ENCODE measurements at places on chromosomes 7 and 10.

DNA sequence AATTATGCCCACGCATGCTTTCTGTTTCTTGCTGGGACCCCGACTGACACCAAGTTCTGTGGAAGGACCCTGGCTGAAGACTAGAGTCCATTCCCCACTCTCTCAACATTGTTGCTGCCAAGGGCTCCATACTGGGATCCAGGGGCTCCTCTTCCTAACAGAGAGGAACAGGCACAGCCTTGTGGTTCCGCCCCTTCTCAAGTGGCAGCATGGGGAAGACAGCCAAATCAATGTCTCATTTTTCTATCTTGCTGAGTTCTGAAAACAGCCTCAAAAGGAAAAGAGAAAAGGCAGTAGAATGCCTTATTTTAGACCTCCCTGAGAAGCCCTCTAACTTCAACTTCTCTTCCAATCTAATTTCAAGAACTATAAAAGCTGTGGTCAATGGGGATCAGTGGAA, 23.7 kb upstream of the LAMB1 start:
- H3K4me3 ChIP-seq, result no peak overlapping the region
- no peak for DNase-seq
- H3K27ac ChIP-seq, result no peak overlapping the region
- no peaks in the 10 kb centered on the region for H3K4me1 ChIP-seq

DNA sequence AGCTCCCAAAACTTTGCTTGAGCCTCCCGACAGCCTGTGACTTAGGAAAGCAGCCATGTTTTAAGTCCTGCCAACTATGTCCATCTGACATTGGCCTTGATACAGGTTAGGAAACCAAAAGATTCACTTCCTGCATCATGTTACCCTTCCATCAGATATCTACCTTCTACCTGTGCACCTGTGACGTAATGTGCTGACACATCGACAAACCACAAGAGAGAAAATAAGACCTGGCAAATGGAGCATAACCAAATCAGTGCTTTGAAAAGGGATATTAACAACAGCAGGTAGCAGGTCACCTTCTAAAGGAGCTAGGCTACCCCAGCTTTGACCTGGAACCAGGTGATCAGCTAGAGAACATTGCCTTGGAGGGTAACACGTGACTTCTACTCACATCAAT, 14.8 kb upstream of the PRR15 start:
- H3K4me3 ChIP-seq, result no peak overlapping the region
- H3K27ac ChIP-seq, result no peak overlapping the region
- no peak for DNase-seq
- no peaks in the 10 kb centered on the region for H3K36me3 ChIP-seq

DNA sequence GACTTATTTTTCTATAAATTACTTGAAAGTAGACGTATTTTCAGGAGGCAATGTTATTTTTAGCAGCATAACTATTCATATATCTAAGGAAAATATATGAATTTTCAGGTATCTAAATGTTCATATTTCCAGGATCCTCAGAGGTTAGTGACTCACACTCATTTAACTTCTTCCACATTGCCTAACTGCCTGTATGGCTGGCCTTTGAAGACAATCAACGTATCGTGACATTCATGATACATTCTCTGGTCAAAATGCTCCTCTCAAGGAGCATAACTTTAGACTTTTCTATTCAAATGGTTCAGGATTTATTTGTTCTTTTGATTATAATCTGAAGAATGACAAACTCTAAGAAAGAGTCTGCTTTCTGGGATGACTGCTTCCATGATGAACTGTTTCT, 89.3 kb downstream of the SEMA3C start:
- no peaks in the 10 kb centered on the region for H3K4me1 ChIP-seq
- DNase-seq, result no peak
- no peaks in the 10 kb centered on the region for H3K36me3 ChIP-seq

- H3K27me3 ChIP-seq, result peaks cover 4% of the 10 kb centered on the region
- H3K36me3 ChIP-seq, result no peaks in the 10 kb centered on the region
- no peak for DNase-seq
Observed at GRCh38 chr7:103712991-103713778, 267.2 kb upstream of the SLC26A5 start.

- no peaks in the 10 kb centered on the region for H3K27me3 ChIP-seq
- H3K4me1 ChIP-seq, result peaks cover 92% of the 10 kb centered on the region
- H3K4me3 ChIP-seq, result peak overlapping the region; percentile 63
- H3K36me3 ChIP-seq, result peaks cover 8% of the 10 kb centered on the region
Observed at GRCh38 chr10:104328896-104329710, 9.2 kb downstream of the ITPRIP start.

Data from activated CD8-positive, alpha-beta memory T cell treated with anti-CD3 and anti-CD28 coated beads, Interleukin-2, amount 10 ng/mL, durations not matched to agents 7 days and 5 days (primary cell).